ENCODE measurements at places on chromosomes 2 and 18.

DNA sequence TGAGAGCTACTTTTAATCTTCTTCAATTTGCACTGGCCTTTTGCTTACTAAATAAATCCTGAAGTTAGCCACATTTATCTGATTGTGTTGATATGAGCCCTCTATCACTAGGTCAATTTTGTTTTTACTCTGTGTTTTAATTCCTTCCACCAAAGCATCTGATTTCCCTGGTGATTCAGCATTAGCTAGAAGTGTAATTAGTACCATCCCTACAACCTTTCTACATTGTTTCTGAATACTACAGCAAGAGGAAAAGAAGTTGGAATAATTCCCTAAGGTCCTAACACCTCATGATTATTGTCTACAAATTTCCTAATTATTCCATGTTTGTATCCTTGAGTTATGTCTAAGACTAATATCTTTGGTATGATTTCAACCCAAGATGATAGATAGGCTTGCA, 1093.6 kb downstream of the SUCLG1 start:
- DNase-seq = no peak

DNA sequence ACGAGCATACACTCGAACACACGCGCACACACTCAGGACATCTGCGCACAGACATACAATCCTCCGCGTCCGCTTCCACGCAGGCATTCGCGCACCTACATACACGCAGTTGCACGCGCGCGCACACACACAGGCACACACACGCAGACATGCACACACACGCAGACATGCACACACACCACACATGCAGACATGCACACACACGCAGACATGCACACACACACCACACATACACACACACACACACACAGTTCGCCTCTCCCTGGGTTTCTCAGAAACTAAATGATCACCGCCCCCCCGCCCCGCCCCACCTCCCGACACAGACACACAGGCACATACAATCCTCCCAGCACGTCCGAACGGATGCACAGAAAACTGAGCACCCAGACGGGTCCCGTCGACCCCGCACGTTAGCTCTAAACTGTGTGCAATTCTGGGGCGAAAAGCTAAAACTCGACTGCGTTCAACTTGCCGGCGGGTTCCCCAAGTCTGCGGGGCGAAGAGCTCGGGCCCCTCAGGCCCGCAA, 1.0 kb downstream of the EPHA4 start:
- DNase-seq = no peak

GRCh38 chr18:3016585-3017297, 3.8 kb upstream of the LPIN2 start:
- no peak for DNase-seq

DNA sequence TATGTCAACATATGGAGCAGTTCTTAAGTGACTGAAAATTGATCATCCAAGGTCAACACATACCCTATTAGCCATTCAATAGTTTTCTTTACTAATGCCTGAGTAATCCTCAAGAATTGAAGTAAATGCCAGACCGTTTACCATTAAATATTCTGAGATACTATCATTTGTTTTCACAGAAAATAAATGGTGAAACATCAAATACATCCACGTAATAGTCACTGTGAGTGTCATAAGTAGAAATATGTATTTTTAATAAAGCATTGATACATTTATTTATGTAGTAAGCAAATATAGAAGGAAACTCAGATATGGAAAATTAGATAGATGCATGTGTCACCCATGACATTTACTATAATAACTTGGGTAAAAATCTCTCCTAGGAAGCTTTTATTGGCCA, 927.8 kb upstream of the NRXN1 start:
- DNase-seq = no peak

DNA sequence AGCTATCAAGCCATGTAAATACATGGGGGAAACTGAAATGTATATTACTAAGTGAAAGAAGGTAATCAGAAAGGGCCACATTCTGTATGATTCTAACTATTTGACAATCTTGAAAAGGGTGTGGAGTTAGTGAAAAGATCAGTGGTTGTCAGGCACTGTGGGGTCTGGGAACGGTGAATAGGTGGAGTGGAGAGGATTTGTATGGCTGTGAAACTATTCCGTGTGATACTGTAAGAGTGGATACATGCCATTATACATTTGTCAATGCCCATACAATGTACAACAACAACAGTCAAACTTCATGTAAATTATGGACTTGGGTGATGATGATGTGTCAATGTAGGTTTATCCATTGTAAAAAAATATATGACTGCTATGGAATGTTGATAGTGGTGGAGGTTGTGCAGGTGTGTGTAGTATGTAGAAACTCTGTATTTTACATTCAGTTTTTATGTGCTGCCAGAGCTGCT, 1116.2 kb downstream of the SUCLG1 start:
- no peak for DNase-seq

GRCh38 chr2:61885896-61886603, 2.4 kb downstream of the CCT4 start:
- DNase-seq = no peak
